ENCODE measurements at places on chromosomes 5 and 9.

- DNase-seq, result no peak
These were observed 79.5 kb downstream of the SREK1 start for GRCh38 chr5:66223637-66224036.

GRCh38 chr5:139251281-139251687 is 42.3 kb upstream of the MATR3 start:
- DNase-seq, result peak; percentile 64

- no peak for DNase-seq
These were observed 520 bp downstream of the PRRX2 start for GRCh38 chr9:129665814-129666520.

GRCh38 chr5:89703817-89704216 is 705.7 kb downstream of the CETN3 start:
- no peak for DNase-seq

DNA sequence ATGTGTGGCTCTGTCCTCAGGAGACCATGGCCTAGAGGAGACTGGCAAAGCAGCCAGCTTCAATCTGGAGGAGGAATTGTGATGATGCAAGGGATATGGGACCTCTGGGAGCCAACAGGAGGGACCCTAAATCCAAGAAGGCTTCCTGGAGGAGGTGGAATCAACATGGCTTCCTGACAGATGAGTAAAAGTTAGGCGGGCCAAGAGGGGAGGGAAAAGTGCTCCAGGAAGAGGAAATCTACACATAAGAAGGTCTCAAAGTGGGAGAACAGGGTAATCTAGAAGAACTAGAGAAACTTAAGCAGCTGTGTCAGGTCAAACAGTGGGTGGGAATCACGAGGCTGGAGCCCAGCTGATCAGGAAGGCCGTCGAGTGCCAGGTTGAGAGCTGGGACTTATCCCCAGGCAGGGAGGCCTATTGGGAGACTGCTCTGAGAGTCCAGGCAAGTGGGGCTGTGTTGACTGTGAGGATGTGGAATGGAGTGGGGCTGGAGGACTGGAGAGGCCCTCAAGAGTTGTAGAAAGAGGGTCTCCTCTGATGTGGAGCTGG is 119.1 kb downstream of the C9orf50 start:
- no peak for DNase-seq

DNA sequence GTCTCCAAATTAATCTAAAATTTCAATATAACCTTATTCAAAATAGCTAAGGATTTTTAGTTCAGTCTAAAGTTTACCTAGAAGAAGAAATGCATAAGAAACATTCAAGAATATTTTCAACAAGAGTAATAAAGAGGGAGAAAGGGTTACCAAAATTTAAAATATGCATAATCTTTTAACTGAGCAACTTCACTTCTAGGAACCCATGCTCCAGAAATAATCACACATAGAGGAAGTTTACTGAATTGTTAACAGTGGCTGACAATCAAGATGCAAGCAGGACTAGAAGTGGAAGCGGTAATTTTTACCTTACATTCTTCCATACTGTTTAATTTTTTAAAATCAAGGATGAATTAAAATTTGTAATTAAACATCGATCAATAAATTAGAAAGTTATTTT is 1.9 kb downstream of the PJA2 start:
- no peak for DNase-seq

DNA sequence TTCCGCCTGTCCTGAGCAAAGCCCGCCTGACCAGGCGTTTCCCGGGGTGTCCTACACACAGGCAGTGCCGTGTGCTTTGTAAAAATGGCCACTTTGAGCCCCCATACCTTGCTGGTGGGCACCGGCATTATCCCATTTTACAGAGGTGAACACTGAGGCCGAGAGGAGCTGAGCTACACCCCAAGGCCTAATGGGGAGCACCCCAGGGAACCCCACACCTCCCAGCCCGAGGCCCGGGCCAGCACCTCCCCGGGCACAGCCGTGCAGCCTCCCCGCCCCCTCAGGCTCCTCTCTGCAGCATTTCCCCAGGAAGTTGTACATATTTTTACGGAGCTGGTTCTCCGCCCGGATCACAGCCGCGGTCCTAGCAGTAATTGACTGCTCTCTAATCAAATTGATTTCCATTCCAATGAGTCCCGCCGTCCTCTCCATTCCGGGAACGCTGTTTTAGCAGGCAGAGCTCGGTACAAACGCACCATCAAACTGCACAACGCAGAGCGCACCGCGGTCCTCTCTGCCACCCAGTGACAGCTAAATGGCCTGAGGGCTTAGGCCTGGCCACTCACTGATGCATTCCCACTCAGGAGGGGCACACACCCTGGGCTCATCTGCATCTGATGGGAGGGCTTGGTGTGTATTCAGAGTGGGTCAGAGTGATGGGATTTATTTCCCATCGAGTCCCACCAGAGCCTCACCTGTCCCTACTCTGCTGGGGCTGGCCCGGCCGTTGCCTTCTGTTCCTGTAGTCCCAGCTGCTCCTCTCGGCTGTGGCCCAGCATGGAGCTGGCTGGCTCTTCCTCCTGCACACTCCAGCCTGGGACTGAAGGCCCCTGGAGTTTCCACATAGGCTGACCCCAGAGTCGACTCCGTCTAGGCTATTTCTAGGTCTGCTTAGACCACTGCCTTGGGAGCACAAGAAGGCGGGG is 36.2 kb upstream of the UBAC1 start:
- DNase-seq, result no peak

DNA sequence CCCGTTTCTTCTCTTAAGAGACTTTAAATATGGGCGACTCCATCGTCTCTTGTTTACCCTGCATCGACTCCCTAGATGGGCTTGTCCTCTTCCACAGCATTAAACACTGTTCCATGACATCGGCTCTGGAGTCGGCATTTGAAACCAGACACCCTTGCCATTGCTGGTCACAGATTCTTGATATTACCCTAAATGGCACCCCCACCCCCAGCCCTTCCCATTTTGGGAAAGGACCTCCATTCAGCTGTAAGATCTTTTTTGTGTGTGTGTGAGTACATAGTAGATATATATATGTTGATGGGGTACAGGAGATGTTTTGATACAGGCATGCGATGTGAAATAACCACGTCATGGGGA is 51.1 kb upstream of the SH3PXD2B start:
- DNase-seq, result no peak

GRCh38 chr5:38426986-38427950 is 129.2 kb downstream of the LIFR start:
- no peak for DNase-seq

DNA sequence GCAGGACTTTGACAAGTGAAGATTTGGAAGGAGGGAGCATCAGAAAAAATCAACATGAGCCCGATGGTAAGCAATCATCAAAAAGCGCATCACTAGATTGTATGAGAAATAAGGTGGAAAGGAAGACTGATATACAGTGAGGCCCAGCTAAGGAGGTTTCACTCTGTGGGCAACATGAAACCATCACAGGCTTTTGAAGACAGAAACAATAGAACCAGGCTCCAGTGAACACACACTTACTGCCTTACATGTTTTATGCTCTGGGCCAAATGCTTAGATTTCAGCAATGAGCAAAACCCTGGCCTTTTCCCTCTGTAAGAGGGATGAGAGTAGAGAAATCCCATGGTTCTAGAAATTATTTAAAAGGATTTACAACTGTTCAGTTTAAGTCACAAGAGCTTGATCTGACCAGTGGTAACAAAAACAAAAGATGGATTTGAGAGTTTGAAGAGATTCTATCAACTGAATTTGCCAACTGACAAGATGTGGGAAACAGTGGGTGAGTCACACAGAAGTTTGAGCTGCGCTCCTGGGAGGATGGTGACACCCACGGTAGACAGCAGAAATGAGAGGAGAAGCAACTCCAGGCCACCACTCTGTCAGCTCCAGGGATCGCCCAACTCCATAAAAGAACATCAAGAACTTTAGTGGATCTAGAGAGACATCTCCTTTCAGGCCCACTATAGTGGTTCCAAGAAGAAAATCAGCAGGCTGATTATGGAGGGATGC is 261.8 kb downstream of the MCTP1 start:
- DNase-seq, result no peak

GRCh38 chr9:14453286-14453685 is 139.3 kb upstream of the NFIB start:
- DNase-seq, result no peak

DNA sequence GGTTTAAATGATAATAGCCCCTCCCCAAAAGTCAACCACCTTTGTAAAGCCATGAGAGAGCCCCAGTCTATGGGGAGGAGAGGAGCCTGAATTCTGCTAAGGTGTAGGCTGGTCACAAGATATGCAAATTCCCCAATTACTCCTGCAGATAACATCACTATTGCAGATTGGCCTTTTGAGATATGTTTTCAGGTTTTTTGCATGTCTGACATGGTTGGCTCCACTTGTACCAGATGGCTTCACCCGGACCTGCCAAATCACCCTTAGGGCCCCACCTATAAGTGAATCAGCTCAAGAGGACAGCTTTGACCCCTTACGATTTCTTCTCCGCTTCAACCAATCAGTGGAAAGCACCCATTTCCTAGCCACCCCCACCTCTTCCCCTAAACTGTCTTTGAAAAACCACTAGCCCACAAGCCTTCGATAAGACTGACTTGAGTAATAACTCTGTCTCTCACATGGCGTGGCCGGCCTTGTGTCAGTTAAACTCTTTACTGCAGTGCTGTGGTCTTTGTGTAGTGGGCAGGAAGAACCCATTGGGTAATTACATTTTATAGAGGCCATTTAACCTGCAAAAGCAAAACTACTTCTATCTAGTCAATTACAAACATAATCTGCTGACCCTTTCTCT is 69.7 kb downstream of the PRLR start:
- no peak for DNase-seq

DNA sequence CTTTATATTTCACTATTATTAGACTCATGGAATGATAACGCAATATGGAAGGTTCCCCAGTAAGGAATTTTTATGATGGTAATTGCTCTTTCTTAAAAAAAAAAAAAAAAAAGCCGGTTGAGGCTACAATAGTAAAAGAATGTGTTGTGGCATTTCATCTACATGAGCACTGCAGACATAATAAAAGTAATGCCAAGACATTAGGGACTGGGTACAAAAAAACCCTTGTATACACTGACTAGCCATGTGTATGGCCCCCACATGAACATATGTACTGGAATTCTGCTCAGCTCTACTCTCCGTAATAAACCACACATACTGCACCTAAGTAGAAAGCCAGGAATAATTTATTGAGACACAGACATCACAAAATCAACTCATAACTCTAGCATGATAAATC is 218.4 kb downstream of the ADAMTS6 start:
- no peak for DNase-seq

DNA sequence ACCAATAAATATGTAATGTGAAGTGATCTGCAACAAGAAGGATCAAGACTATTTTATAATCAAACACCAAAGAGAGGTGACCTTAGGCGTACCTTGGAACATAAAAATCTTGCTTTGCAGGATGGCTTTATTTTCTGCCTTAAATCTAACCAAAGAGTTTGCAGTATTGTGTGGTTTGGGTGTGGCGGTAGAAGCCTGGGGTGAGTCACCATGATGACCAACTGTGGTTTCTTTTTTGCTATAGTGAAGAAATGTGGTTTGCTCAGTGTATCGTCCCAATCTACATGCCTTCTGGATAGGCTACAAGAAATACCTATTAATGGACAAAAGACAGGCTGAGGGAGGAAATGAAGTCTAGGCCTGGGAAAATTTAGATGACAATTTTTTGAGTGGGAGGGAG is 5.1 kb upstream of the CAST start:
- DNase-seq, result peak; percentile 66

DNA sequence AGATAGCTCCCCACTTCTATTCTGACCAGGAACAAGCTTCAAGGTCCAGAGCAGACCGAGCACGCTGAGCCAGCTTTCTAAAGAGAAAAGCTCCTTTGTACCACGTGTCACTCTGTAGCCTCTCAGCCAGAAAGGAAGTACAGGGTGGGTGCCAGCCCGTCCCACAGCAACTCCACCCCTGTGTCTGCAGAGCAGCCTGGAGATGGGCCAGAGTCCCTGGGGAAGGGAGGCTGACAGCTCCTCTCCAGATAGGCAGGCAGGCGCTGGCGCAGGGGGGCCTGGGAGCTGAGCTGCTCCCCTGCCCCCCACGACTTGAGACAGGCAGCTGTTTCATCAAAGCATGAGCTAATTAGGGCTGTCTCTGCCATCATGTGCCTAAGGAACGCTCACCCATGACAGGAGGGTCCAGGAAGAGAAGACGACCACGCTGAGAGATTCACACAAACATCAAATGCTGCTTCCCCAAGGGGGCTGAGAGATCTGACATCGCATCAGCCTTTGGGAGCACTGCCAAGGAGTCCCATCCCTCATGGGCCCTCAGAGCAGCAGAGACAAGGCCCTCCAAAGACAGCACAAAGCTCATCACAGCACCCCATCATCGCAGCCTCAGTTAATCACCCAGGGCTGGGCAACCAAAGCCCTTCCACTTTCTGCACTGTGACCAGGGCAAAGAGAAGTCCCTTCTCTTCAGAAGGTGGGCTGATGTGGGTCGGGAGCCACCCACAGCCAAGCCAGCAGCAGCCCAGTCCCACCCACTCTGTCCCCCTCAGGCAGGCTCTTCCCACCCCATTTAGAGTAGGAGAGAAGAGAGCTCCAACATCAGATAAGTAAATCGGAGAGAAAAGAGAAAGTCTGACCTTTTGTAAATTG is 78.5 kb upstream of the LRRTM2 start:
- DNase-seq, result peak; percentile 31

GRCh38 chr5:149038336-149039080 is 24.4 kb downstream of the SH3TC2 start:
- DNase-seq, result no peak

DNA sequence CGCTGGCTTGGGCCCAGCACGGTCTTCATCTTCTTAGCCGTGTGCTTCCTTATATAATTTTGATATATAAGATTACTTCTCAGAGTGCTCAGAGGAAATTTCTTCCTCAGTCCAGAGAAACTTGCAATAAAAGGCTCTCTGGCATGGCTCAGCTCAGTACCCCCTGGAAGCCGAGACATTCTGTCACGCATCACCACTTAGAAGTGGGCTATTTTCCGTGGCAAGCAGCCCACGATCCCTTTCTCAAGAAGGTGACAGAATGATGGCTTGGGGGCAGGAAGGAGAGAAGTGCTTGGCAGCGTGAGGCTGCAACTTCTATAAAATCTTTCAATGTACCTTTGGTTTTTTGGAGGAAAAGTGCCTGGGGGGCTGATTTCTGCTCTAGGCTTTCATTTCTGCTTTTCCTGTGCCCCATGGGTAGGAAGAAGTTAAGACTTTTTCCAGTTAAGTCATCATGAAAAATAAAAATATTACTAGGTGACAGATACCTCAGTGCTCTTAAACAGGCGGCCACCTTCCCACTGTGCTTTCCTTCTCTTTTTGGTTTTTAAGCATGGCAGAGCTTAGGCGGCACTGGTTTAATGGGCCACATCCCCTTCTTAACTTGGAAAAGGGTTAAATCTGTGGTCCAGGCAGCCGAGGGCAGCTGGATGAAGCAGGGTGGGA is 104.6 kb downstream of the MVB12B start:
- peak; percentile 21 for DNase-seq

DNA sequence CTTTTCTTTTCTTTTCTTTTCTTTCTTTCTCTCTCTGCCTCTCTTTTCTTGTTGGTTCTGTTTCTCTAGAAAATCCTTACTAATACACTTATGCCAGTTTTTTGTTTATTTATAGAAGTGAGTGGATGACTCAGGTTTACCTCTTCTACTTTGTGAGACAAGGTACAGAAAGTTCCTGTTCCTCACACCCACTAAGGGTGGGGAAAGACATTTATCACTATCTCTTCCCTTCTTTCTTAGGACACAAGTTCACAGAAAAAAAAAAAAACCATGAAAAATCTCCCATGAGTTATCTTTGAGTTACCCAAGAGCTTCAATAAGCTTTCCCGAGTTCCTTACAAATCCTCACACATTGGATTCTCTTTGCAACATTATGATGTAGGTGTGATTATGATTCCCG is 60.9 kb upstream of the CD180 start:
- DNase-seq, result no peak
